ENCODE measurements at places on chromosomes 4 and X. TPM values are rescaled to one million over a fixed set of nuclear protein-coding genes. Genes with fewer than 3 reads are reported as not detected.

The TSPAN5 gene
- total RNA-seq, result 16.7 TPM

The XAGE1B gene
- total RNA-seq, result 160 TPM

The CFP gene
- 0.14 TPM for total RNA-seq

The ARHGAP6 gene
- not detected for total RNA-seq

The MAGEA11 gene
- not detected for total RNA-seq

The ZMAT1 gene
- not detected for total RNA-seq

The TMEM35A gene
- total RNA-seq, result not detected

The PWWP3B gene
- total RNA-seq, result not detected

The DDIT4L gene
- total RNA-seq, result 0.32 TPM

The CT55 gene
- not detected for total RNA-seq

The ETDB gene
- total RNA-seq, result not detected

The FRG2 gene
- total RNA-seq, result not detected

The CPZ gene
- 0.28 TPM for total RNA-seq

The PRPS2 gene
- 38.9 TPM for total RNA-seq

The OCIAD2 gene
- 126 TPM for total RNA-seq

The FOXO4 gene
- 1.3 TPM for total RNA-seq

The TIGD2 gene
- total RNA-seq, result 6.4 TPM
